Stimulated activated naive CD8-positive, alpha-beta T cell treated with anti-CD3 and anti-CD28 coated beads, Interleukin-15, Interleukin-2, amounts not matched to agents 100 U/mL and 50 U/mL, for 24 hours (primary cell): ENCODE measurements at places on chromosomes 3 and 15.

DNA sequence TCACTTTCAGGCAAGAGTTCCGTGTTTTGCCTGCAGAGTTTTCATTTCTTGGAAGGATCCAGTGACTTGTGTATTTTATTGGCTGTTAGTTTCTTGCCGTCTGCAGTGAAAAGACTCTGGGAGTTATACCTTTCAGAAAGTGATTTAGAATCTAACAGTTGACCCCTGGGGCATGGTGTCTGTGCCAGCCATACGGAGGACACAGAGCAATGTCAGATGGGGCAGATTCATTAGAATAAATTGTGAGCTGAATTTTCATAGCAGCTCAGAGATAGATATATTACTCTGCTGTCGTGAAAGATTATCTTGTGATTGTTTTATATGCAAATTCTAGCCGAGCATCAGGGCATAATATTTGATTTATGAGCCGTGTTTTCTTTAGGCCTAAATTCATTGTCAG, 131.6 kb downstream of the SV2B start:
- DNase-seq, result no peak

GRCh38 chr3:65669163-65669875, 369.4 kb downstream of the MAGI1 start:
- no peak for DNase-seq

- no peak for DNase-seq
These were observed 140.2 kb downstream of the RSL24D1 start for GRCh38 chr15:55056500-55056899.

- DNase-seq, result no peak
These were observed 18.2 kb downstream of the PIF1 start for GRCh38 chr15:64807051-64807749.

GRCh38 chr3:14431917-14432834, 29.8 kb downstream of the SLC6A6 start:
- DNase-seq, result peak; percentile 94

GRCh38 chr3:170033489-170033888, 4.3 kb upstream of the GPR160 start:
- peak; percentile 28 for DNase-seq

- DNase-seq, result no peak
These were observed 66.1 kb downstream of the HMG20A start for GRCh38 chr15:77486542-77487468.

DNA sequence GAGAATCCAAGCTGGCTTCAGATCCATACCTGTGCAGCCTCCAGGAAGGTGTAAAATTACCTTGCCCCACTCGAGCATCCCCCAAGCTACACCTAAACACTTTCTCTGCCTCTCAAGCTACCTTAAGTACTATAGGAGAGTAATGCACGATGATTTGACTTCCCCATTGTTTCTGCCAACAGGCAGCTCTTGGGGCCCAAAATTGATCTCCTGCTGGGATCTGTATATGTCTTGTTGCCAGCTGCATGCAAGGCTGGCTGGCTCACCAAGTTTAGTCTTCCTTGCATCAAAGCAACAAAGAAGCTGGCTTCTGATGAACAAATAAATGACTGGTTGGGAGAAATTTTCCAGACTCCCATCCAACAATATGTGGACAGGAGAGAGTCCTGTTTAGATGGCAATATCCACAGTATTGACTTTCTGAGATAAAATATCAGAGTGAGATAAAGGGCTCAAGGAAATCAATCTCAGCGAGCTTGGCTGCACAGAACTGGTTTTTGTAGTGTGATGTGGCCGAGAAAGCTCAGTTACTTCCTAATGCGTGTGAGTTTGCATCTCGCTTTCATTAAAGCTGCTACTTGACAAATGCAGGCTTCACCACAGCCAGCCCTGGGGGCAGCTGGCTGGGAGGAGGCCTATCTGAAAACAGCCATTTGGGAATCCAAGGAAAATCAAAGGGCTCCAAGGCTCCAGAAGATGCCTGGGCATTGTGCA, 140.7 kb downstream of the MINAR1 start:
- no peak for DNase-seq

DNA sequence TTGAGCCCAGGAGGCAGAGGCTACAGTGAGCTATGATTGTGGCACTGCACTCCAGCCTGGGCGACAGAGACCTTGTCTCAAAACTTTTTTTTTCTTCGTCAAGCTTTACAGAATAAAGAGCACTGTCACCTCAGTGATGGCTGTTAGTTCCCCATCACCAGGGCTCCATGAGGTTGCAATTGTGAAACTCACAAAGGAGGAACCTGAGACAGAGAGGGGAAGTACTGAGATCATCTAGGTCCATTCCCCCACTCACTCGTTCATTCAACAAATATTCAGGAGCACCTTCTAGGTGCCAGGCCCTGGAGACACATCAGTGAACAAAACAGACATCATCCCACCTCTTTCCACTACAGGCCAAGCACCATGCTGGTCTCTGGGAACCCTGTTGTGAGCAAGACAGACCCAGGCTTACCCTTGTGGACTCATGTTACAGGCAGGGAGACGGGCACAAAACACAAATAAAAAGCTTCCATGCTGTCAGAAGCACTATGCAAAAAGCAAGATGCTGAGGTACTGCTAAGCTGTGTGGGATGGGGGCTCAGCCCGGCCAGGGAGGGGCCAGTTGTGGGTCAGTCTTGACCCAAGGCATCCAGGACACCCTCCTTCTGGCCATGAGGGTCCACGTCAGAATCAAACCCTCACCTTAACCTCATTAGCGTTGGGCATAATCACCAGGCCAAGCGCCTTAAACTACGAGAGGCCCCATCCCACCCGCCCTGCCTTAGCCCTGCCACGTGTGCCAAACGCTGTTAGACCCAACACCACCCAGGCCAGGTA, 2.1 kb upstream of the RHO start:
- no peak for DNase-seq

DNA sequence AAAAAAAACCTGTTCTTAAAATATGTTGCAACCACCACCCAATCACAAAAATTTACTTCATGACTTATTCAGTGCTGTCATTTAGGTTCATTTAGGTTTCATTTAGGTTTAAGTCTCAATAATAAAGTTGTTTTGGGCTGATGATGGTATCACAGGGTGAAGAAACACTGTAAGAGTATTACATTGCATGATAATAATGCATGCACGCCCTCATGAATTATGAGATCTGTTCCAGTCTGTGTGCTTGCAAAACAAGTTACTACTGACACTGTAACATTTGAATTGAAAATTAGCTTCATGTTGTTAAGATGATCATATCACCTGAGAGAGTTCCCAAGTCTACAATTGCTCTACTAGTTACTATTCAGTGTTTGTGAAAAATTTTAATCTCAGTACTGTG, at the start of gene AADACL2:
TSS of gene AADACL2 (plus strand) at position 315 of the 400 bp plus-strand sequence. CDS start 109 bp downstream, outside the sequence.
- DNase-seq, result no peak

DNA sequence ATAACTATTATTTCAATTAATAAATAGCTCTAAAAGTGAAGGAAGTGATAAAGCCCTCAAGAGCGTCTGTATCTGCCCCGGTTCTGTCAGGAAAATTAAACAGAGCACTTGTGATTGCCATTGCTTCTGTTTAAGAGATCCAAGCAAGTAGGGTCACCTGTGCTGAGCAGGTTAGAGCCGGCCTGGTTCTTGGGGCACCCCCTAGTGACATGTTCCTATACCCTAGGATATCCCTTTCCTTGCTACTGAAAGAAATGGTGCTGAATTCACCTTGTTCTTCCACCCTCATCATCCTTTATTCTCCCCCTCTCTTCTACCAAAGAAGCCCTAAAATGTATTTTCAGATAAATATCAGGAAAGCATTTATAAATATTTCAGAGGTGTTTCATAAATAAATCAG, 323.5 kb downstream of the RORA start:
- DNase-seq, result no peak

DNA sequence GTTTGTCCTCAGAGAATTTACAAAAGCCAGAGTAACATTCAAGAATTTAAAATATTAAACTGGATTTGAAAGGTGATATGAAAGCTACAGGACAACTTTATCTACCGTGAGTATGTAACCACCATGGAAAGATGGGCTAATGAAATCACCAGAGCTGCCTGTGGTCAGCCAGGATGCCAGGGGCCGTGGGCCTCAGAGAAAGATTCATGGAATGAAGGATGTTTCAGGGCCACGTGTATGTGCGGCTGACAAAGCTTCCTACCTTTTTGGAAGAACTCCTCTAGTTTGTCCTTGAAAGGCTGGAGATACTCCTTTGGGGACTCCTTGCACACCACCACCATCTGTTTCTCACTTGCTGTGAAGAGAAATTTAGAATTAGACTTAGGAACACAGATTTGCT, 138.9 kb downstream of the GREM1 start:
- no peak for DNase-seq

DNA sequence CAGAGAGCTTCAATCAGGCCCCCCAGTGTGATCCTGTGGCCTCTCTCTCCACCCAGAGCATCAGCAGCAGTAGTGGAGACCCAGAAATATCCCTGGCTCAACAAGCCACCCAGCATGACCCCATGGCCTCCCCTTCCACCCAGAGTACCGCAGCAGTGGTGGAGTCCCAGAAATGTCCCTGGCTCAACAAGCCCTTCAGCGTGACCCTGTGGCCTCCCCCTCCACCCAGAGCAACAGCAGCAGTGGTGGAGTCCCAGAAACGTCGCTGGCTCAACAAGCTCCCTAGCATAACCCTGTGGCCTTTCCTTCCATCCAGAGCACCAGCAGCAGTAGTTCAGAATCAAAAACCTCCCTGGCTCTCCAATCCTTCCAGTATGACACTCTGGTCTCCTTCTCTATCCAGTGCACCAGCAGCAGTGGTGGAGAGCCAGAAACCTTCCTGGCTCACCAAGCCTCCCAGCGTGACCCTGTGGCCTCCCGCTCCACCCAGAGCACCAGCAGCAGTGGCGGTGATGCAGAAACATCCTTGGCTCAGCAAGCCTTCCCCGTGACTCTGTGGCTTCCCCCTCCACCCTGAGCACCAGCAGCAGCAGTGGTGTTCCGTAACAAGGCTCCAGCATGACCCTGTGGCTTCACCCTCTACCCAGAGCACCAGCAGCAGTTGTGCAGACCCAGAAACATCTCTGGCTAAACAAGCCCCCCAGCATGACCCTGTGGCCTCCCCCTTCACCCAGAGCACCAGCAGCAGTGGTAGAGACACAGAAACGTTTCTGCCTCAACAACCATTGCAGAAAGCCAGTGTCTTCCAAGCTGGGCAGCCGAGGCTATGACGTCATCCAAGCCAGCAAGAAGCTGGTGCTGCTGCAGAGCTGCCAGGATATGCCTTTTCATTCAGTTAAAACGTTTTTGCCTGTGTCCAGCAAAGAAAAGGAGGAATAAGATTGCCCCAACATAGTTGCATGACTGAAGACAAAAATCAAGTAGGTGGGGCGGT, 61.3 kb upstream of the TAMM41 start:
- no peak for DNase-seq

DNA sequence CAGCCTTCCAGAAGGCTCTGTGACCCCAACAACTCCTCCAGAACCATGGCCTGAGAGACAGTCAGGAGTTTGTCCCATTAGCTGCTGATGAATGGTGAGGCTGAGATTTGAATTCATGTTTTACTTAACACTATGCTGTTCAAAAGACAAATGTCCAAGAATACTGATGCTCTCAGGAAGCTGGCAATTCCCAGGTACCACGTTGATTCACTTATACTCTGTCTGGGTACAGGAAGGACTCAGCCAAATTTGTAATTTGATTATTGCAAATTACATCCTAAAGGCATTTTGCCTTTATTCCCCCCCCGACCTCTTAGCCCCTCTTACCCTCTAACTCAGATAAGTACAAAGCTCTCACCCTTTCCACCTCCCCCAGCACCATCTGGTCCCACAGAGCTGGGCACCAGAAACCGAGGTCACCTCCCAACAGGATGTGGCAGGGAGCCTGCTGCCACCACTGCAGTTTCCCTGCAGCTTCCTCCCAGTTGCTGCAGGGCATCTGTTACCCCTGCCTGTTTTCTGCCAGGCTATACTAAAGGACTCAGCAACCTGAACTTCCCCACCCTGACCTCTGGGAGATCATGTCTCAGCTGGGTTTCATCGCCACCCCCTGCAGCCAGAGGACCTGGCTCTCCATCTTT, 33.6 kb downstream of the EAF1 start:
- DNase-seq, result no peak

DNA sequence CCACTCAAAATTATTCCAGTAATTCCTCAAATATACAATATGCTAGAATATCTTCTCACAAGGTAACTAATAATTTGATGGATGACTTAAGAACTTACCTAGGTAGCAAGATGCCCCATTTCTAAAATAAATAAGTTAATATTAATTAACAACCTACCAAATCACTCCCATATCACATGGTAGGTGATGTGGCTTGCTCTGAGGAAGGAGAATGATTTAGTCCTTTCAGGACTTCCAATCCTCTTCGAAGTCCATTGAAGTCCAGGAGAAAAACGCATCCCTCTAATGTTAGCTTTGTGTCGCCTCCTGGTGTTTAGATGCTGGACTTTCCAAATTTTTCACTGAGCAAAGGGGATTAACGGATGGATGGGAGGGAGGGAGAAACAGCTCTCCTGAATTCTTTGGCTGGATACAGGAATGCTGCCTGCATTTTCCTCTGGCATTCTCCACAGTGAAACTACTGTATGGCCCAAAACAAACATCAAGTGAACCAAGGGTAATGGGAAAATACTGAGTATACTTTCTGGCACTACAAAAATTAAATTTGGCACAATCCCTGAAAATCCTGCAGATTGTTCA, 58.6 kb downstream of the PRICKLE2 start:
- DNase-seq, result no peak

DNA sequence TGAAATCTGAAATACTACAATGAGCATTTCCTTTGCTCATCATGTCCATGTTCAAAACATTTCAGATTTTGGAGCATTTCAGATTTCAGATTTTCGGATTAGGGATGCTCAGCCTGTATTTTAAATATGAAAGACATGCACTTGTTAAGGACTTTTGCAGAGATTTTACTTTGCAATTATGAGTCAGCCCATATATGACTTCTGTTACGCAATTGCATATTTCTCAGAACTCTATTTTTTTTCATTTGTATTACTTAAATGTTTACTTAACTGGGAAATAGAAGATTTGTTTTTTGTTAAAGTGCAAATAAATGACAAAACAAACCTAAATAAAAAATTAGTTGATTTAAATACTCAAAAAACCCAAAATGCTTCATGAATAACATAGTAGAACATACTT, 376.2 kb downstream of the ZBTB20 start:
- DNase-seq, result no peak

GRCh38 chr3:9878700-9879099, 1.4 kb downstream of the CIDEC start:
- DNase-seq, result no peak

GRCh38 chr3:127221037-127221436, 28.1 kb downstream of the PRR23E start:
- no peak for DNase-seq

DNA sequence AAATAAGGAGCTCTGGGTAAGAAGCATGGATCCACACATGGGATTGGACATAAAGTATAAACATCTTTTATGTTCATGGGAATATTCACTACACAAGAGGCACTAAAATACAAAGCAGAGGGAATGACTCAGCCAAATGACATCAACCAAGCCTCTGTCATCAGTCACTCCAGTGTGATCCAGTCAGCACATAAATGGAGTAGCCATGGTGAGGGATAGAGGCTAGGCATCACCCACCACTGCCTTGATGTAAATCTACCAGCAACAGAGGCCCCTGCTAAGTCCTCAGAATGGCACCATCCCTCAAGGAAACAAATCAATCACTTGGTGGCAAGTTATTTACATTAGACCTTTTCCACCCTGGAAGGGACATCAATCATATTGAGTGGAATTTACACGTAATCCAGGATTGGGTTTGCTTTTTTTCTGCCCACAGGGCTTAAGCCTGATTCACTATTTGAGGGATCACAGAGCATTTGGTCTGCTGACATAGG, 27.2 kb downstream of the VEPH1 start:
- no peak for DNase-seq
